ENCODE measurements at places on chromosomes 4 and X.
A peak's percentile ranks its signal among the peaks of the same experiment; 100 is the strongest.

GRCh38 chrX:37701588-37701987 is 16.0 kb downstream of the XK start:
- DNase-seq, result no peak

GRCh38 chrX:40543661-40544328 is 37.0 kb upstream of the ATP6AP2 start:
- DNase-seq, result no peak

- DNase-seq, result no peak
Measured at GRCh38 chr4:6495296-6495590, 22.8 kb upstream of the PPP2R2C start.

GRCh38 chr4:10117359-10118047 is 904 bp upstream of the WDR1 start:
- DNase-seq, result no peak

DNA sequence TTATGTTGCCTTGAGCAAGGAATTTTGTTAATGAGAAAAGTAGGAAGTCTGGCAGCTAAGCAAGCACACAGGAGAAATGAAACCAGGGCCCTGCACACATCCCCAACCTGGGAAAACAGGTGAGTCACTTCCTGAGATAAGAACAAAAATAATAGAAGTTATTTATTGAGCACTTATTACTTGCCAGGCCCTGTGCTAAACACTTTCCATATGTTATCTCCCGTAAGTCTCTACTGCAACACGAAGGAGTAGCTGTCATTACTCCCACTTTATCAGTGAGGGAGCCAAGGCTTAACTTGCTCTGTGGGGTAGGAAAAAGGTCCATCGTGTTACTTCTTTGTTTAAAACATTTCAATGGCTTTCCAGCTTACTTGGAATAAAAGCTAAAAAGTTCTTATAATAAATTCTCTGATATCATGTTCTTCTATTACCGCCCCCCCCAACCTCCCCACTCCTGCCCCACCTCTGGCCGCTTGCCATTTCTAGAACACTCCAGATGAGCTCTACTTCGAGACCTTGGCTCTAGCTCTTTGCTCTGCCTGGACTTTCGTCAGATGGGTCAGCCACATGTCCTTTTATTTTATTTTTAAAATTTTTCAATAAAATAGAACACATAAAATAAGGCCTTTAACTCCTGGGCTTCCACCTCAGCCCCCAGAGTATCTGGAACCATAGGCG is 36.3 kb upstream of the PLAC8 start:
- no peak for DNase-seq

- DNase-seq, result no peak
Measured at GRCh38 chr4:54731552-54731951, 73.8 kb downstream of the KIT start.

GRCh38 chr4:38958453-38959190 is 73.6 kb downstream of the TMEM156 start:
- DNase-seq, result no peak

GRCh38 chrX:36116222-36116621 is 196.7 kb downstream of the CFAP47 start:
- DNase-seq, result no peak

DNA sequence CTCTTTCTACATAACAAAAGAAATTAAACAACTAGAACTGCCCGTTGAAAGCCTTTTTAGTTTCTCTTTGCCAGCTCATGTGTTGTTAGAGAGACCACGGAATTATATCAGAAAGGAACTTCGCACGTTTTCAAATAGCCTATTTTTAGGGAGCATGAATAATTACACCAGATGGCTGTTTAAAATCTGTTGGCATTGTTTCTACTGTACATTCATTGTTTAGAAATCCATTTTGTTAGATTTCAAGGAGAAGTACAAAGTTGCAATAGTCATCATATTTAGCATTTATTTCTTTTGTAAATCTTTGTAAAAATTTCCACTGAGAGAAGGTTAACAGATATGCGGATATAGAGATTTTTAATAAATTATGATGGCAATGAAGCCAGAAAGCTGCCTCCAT is 403.0 kb upstream of the HS3ST1 start:
- no peak for DNase-seq

DNA sequence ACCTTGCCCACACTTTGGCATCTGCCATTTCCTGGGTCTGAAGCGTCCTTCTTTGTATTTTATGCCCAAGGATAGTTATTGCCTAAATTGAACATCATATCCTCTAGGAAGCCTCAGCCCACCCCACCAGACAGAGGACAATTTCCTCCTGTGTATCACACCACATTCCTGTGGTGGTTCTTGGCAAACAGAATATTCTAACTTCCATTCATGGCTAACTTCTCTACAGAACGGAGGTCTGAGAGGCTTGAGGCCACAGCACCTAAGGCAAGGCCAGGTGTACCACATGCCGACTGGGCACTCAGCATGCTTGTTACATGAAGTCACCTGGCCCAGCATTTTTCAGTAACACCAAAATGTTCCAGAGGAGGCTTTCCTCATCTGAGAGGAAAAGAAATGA is 42.4 kb downstream of the CD99L2 start:
- DNase-seq, result no peak

- no peak for DNase-seq
Measured at GRCh38 chr4:184790826-184791225, 34.9 kb downstream of the ACSL1 start.

GRCh38 chr4:48109413-48110263 is 24.4 kb downstream of the TXK start:
- DNase-seq, result no peak

DNA sequence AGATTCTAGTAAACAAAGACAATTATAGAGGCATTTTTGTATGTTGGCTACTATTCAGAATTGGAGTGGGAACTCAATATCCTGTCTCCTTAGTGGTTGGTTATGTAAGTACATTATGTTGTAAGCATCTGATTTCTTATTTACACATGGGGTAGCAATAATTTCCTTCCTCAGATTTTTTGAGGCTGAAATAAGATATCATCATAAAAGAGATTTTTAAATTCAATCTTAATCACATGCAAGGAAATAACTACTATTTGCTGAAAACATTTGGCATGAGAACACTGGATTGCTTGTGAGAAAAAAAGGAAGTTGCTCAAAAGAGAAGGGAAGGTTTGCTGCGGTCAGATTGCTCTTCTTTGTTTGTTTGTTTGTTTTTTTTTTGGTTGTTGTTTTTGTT is 437.7 kb upstream of the HS3ST1 start:
- DNase-seq, result no peak

DNA sequence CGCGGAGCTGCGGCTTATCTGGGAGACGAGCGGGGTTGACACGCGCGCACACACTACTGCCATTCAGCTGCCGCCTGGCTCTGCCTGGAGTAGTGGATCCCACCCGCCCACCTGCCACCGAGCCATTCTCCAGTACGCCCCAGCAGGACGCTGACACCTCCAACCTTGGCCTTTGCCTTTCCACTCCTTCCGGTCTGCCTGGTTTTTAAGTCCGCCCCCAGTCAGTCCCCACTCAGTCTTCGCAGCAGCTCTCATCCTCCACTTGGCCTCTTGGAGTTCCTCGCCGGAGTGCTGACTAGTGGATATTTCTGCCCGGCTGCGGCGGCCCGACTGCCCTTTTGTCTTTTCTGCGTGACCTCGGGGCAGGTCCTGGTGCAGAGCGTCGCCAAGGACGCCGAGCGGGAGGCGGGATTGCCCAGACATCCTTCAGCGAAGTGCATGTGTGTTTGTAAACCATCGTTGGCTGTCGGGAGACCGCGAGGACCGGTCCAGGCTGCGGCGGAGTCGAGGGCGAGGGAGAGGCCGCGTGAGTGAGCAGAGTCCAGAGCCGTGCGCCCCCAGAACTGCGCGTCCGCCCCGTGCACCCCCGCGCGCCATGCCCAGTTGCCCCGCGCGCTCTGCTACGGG is 1.1 kb downstream of the SLIT2 start:
- no peak for DNase-seq

- DNase-seq, result no peak
Measured at GRCh38 chrX:49187526-49187925, 1.4 kb upstream of the PRICKLE3 start.

DNA sequence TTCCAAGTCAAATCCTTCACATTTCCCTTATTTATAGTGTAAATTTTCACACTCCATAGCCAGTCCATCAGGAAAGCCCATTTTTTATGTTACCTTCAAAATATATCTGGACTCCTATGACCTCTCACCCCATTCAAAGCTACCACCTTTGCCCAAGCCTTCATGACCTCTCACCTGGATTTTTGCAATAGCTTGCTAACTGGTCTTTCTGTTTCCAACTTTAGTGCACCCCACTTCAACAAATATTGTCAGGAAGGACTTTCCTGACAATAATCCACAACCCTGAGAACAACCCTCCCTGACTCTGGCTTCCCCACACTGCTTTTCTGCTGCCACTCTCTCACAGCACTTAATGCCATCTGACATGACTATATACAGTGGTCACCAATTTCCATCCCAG is 33.4 kb downstream of the ASIC5 start:
- DNase-seq, result no peak

- no peak for DNase-seq
Measured at GRCh38 chrX:57587607-57588006, 4.2 kb upstream of the ZXDB start.

- peak; percentile 76 for DNase-seq
Measured at GRCh38 chr4:26568446-26568994, 15.4 kb upstream of the TBC1D19 start.

GRCh38 chr4:54658252-54659093 is 716 bp downstream of the KIT start:
- no peak for DNase-seq

DNA sequence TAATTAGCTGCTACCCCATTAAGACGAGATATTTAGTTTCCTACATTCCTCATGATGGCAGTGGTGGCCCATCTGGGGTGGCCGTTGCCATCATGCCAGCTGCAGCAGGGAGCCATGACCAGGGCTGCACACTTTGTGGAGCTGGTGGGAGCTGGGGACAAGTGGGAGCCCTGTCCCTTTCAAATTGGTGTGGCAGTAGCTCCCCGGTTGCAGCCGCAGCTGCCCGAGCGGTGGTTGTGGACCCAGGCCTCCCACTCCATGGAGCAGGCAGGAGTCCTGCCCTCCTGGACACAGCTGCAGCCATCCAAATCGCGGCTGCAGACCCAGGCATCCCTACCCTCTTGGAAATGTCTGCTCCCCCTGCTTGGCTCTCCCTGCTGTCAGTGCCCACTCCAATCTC is 9.3 kb upstream of the SYTL5 start:
- DNase-seq, result no peak

GRCh38 chr4:17373666-17374065 is 138.2 kb downstream of the QDPR start:
- no peak for DNase-seq

DNA sequence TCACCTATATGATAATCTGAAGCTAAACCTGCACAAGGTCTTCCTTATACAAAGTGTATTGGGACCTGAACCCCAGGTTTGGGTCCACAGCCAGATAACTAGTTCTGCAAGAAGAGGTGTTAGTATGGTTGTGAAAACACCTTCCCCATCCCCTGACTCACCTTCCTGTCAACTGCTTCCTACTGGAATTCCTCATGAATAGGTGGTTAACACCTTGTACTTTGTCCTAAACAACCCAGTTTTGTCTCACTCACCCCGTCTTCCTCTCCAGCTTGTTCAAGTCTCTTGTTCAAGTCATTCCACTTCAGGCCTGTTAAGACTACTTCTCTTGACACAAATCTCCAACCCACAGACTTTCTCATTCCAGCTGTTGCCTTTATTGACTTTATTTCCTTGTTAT is 45.5 kb downstream of the CCNG2 start:
- DNase-seq, result no peak

DNA sequence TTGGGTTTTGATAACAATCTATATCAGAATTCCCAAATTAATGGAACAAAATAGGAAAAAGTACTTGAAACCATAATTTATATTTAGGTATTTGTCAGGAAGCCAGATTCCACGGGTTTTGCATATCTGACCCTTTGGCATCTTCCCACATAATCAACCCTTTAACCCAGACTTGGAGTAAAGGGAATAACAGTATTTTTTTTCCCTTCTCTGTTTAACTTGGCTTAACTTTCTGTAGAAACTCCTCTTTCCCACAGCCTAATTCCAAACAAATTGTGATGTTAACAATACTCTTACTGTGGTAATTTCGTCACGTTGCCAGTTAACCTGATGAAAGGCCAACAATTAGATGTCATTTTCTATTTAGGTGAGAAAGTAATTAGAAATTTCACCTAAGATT is 49.4 kb upstream of the GUCY1A1 start:
- DNase-seq, result no peak

DNA sequence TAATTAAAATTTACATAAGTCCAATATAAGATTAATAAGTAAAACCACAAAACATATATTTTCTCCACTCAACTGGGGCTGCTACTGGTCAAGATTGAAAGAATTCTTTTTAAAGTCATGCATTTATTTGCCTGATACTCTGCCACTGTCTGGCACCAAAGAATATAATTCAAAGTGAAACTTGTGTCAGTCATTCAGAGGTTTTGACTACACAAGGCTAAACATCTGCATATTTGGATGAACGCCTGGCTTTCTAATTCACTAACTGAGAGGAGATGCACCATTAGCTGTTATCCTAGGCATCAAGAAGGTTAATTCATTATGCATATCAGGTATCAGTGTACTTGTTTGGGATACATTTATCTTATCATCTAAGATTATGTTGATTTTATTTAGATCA is 598.5 kb downstream of the CENPC start:
- DNase-seq, result no peak

DNA sequence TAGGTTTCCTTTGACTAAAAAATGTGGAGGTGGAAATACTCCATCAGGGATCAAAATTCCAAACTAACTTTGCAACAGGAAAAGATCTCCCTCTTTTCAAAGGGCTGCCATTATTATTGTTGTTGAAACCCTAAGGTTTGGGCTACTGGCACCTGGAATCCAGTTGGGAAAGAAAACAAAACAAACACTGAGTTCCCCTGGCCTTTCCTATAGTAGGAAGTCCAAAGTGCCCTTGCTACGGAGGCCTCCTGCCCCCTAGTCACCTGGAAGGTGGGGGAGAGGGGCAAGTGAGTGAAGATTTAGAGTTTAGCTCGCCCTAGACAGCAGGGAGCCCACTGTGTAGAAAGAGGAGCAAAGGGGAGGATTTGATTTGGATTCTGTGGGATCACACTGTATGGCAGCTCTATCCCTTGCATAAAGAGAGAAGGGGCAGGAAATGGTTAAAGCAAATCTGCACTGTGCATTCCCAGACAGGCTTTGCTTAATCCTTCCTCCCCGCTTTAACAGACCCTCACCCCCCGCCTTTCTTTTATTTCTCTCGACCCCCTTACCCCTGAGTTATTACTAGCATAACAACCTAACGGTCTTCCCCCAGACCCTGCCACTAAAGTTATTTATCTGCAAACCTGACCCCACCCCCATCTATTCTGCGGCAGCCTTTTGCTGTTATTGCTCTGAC is 627 bp upstream of the FAT4 start:
- no peak for DNase-seq

DNA sequence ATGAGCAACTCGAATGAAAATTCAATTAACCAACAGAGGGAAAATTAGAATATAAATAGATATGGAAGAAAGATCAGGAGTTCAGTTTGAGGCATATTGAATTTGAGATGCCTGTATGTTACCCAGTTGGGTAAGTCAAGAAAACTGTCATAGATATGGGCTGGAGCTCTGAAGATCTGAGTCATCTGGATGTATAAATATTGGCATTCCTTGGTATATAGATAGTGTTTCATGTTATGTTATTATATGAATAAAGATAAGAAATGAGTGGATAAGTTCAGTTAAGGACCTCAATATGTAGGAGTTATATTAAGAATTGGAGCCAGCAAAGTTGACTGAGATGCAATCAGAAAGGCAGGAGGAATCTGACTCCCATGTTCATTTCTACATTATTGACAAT is 543.6 kb upstream of the SMIM31 start:
- no peak for DNase-seq

- DNase-seq, result no peak
Measured at GRCh38 chr4:98283219-98284189, 22.3 kb downstream of the RAP1GDS1 start.

GRCh38 chr4:41307638-41308037 is 50.9 kb downstream of the UCHL1 start:
- DNase-seq, result no peak
